ENCODE measurements at places on chromosomes 4 and X. TPM values are rescaled to one million over a fixed set of nuclear protein-coding genes. Genes with fewer than 3 reads are reported as not detected.

DNA sequence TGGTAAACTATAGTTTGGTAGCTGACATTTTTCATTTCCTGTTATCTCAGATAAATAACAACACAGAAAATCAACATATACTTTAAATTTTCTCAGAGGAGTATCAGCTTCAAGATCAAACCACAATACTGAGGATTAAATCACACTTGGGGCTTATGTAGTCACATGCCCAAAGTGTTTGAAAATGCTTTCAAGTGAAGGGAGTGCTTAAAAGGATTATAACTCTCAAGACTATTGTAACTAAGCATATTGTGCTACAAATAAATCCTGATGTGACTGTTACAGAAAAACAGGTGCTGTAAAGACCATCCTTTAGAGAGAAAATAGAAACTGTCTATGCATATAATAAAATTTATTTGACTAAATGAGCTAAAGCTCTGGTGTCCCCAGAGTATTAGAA is 887.6 kb downstream of the ADGRL3 start:
- DNase-seq: no peak

DNA sequence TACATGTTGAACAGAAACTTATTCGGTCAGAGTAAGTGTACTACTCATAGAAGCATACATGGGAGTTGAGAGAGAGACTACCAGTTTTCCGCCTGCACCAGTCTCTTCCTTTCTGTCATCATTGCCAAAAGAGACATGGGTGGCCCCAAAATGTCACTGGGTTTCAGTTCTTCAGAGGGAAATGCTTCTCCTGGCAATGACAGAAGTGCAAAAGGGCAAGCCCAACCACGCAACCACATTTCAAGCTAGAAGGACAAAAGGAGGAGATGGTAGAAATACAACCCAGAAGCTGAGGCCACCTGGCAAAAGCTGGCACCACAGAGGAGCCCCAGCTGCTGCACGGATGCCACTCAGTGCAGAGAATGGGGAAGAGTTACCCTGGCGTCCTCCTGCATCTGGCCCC is 320.1 kb downstream of the BCOR start:
- DNase-seq: no peak

DNA sequence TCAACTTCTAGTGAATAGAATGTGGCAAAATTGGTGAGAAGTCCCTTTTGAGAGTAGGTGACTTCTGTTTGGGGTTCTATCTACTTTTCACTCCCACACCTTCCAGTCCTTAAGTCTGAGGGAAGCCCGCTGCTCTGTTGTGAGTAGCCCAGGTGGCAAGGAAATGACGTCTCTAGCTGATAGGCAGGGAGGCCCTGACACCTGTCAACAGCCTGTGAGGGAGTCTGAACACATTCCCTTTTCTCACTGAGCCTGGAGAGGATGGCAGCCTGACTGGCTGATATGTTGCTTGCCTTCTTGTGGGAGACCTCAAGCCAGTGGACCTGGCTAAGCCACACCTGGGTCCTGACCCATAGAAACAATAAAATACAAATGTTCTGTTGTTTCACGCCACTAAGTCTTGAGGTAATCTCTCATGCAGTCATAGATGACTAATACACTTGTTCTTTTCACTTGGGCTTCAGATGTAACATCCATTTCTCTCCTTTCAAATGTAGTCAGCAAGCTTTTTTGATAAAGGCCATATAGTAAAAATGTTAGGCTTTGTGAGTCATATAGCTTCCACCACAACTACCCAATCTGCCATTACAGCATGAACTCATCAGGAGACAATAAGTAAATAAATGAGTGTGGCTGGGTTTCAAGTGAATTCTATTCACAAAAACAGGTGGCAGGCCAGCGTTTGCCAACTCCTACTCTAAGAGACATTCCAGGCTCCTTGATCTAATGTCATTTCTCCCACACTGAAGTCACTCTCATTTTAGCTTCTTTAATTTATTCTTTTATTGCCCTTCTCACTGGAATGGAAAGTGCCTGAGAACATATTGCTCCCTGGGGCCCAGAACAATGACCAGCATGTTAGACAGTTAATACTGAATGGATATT is 265.1 kb upstream of the MAD2L1 start:
- DNase-seq: no peak

- DNase-seq: peak; percentile 79
Observed at GRCh38 chr4:89379511-89380044, 72.0 kb upstream of the GPRIN3 start.

GRCh38 chr4:92825791-92826190 is 522.0 kb downstream of the GRID2 start:
- DNase-seq: no peak

The TSPAN7 gene
- total RNA-seq: 28.4 TPM

The FHIP1A gene
- total RNA-seq: 0.17 TPM

The CT45A6 gene
- total RNA-seq: not detected

The SSX5 gene
- not detected for total RNA-seq

The MAGEA10 gene
- total RNA-seq: not detected
